Renal cortex interstitium (tissue), 15 donors: ENCODE measurements at places on chromosomes 7 and 10.

DNA sequence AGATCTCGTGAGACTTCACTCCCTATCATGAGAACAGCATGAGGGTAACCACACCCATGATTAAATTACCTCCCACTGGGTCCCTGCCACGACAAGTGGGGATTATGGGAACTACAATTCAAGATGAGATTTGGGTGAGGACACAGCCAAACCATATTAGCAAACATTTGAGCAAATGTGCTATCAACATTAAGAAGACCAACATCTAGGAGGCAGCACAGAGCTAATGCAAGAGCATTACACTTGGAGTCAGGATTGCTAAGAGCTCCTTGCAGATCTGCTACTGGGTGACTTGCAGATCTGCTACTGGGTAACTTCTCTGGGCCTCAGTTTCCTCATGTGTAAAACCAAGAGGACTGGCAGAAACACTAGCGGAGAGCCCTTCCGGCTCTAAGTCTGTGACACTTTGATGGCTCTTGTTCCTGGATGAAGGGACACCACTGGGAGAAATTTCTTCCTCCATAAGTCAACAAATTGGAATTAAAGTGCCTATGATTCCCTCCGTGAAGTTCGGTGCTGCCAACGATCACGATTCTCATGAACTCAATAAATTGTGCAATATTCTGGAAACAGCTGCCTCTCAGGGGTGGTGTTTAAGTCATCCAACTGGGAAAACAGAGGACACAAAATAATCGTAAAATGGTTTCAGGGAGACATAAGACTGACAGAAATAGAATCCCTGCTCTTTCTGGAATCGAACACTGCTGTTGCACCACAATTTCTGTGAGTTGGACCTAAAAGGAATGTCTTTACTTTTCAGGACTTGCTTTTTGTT, 115.8 kb upstream of the ITGB1 start:
- no peak for DNase-seq

DNA sequence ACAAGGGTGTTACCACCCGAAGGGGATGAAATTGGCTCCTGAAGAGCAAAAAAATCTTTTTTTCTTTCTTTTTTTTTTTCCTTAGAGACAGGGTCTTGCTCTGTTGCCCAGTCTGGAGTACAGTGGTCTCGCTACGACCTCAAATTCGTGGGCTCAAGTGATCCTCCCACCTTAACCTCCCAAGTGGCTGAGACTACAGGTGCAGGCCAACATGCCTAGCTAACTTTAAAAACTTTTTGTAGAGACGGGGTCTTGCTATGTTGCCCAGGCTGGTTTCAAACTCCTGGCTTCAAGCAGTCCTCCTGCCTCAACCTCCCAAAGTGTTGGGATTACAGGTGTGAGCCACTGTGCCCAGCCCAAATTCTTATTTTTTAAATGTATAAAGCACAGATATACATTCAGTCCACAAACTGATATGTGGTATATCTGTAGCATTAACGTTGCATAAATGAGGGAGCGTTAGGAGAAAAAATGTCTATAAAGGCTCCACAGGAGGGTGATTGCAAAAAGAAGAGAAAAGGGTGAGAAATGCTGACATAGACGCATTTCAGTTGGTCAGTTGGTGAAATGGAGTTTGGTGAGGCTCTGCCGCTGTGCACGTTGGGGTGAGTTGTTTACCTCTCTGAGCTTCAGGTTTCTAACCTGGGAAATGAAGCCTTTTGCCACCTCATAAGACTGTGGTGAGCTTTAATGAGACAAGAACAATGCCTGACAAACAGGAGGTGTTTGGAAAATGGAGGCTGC, 100.7 kb upstream of the PODXL start:
- DNase-seq = no peak

DNA sequence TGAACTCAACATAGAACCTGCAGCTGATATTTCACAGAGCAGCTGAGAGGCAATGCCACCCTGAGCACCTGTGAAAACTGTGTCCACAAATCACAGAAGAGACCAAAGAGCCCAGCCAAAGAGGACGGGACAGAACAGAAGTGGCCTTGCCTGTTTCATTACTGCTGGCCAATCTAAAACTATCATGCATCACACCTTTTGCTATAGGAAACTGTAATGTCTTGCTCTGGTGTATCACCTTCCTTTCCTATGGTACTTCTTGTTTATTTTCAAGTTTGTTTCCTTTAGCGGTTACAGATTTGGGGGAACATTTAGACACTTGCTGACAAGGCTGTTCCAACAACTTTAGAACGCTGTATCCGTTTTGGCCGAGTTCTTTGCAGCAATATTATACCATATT, 80.3 kb downstream of the PIP4K2A start:
- no peak for DNase-seq

DNA sequence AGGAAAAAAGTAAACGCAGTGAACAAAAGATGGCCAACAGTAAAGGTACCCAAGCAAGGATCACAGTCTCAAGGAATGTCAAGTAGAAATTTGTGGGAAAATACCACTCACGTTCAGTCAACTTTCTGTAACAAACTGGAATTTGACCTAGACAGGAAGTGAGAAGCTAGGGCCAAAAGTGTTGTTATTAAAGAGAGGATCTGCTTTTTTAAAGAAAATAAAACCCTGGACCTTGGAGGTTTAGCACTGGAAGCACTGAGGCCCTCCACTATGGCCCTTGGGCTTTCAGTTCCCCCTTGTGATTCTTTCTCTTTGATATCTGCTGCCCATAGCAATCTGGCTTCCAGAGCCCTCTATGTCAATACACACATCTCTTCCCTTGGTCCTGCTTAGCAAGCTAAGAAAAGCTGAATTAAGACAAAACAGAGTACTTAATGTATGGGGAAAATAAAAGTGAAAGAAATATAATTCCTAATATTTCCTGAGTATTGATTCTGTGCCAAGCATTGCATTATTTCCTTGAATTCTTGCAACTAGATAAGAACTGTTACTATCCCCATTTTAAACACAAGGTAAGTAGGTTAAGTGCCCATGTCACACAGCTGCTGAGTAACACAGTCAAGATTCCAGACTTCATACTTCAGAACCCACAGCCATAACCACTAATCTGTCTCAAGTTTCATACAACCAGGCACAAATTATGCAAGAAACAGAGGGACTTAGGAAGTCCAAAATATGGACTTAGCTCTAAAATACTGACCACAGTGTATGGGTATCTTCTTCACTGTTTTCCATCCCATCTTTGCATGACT, 2.6 kb upstream of the ZNF438 start:
- DNase-seq = no peak

- no peak for DNase-seq
Measured at GRCh38 chr7:3302681-3303320, 1.7 kb downstream of the SDK1 start.

GRCh38 chr7:48171202-48171601, at the start of gene ABCA13:
TSS of gene ABCA13 (plus strand) at chr7:48171458. CDS start at chr7:48171484, 26 bp downstream.
- no peak for DNase-seq

DNA sequence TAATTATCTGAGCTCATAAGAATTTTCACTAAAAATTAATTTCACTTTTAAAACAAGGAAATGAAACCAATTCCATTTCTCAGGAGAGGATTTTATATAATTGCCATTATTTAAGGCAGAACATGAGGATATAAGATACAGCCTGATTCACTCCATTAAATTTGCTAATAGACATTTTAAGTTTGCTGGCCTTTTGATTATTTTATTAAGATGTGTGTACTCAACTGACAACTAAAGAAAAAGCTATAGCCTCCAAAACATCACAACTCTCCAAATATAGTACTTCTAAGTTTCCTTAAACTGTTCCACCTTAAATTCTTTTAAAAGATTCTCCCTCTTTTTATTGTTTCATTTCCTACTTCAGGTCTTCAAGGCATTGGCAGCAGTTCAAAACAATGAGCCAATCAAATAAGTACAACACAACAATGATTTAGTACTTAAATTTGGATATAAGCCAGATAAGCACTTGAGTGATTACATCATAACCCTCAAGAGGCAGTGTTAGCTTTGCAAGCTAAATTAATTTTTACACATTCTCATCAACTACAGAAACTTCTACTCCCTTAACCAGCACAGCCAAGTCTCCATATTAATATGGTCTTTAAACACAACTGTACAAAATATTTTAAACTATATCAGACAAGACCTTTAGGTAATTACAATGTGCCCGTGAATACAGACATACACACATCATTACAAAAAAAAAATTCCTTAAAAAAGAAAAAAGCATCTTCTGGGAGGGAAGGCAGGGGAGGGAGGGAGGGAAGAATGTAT, 121.8 kb downstream of the KMT2C start:
- DNase-seq = peak; percentile 56

DNA sequence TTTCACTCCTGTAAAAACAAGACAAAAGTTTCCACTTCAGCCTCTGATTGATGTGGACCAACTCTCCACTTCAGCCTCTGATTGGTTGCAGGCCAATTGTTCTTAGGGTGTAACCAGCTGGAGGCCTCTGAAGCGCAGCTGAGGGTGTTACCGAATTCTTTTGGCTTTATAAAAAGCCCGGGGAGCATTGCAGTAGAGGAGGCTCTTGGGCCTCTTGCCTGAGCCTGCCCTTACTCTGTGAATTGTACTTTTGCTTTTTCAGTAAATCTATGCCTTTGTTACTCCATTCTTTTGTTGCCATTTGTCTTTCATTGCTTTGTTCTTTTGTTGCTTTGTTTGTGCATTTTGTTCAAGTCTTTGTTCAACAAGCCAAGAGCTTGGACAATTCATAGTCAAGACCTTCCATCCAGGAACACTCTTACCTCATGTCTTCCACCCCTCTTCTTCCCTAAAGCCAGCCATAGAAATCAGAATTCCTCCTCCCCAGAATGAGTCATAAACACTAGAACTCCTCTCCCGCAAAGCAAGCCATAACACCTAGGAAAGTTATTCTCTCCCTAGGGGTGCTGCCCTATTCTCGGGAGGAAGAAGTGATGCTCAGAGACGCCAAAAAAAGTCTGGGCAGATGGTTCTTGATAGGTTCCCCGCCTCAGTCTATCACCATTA, 53.5 kb upstream of the ARMC3 start:
- DNase-seq = no peak

- DNase-seq = no peak
Measured at GRCh38 chr10:103062854-103063590, 130.1 kb downstream of the NT5C2 start.

DNA sequence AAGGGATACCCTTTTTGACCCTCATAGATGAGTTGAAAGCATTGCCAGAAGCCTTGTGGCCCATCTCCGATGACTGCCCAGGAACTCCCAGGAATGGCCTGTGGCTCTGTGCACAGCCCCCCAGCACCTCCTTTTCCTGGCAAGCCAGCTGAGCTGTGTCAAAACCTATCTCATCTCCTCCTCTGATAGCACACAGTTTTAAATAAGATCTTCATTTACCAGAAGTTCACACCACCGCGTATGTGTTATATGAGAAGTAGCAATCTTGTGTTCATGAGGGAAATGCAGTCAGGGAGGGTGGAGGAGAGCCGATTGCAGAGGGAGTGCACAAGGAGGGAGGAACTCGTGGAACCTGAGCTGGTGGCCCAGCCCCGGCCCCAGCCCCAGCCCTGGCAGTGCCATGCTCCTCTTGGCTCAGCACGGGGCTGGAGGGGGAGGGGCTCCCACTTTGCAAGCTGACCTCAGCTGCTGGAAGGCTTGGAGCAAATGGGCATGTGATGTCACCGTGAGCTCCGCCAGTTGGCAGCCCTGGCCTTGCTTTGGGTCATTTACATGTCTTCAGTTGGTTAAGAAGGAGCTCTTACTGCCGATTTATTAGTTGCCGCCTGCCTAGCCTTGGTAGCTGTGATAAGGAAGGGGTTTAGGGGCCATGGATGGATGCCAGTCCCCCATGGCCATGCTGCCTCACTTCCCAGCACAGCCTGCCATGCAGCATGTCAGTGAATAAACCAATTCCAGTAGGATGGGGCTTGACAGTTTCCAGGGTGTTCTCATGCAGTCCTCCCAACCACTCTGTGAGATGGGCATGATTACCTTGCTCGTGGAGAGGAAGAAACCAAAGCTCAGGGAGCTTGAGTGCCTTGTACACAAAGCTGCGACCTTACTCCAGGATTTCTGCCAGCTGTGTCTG, 20.0 kb downstream of the UNC5B start:
- no peak for DNase-seq

GRCh38 chr10:57979491-57979890, 288.2 kb downstream of the IPMK start:
- no peak for DNase-seq

- no peak for DNase-seq
Measured at GRCh38 chr10:73827346-73828089, 16.1 kb upstream of the NDST2 start.

DNA sequence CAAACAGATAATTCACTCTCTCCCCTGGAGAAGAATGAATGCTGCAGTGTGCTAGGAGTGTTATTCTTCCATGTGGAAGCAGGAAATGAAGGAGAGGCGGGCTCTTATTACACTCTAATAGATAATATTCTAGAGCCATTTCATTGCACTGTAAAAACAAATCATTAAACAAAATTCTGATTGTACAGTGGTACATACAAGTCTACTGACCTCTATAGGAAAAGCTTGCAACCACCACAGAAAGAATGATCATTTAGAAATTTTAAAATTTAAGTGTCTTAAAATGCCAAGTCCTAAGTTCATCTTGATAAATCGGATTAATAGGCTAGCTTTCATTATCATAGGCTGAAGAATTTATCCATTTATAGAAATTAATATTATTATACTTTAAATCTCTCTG, 960.3 kb upstream of the LRRN3 start:
- no peak for DNase-seq

GRCh38 chr10:92967641-92968040, 93.0 kb upstream of the CYP26C1 start:
- no peak for DNase-seq

- no peak for DNase-seq
Measured at GRCh38 chr10:114773197-114773532, 48.4 kb upstream of the FHIP2A start.

GRCh38 chr7:42392826-42393225, 155.8 kb upstream of the GLI3 start:
- no peak for DNase-seq

DNA sequence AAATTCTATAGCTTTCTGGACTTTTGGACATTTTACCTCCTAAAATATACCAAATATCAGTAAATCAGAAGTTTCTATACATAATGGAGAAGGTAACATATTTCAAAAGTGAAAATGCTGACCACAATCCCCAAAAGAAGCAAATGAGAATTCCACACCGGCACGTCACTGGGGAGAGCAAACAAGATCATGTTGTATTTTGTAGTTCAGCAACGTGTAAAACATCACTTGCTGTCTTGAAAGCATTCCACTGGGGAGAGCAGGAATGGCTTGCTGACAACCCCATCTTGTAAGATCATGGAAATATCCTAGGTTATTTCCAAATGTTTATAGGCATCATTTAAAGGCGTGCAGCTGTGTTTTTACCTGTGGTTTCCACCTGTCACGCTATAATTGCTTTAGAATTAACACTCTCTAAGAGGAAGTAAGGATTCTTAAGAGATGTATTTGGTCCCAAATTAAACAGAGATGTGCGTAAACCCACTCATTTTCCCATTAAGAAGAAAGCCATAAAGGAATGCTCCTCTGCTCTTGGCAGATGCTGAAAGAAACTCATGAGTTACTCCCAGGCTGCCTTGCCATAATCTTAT, 397.1 kb upstream of the POT1 start:
- DNase-seq = no peak

GRCh38 chr7:30201921-30202320, 67.1 kb downstream of the MTURN start:
- no peak for DNase-seq
